ENCODE measurements at places on chromosomes 5 and 9.

DNA sequence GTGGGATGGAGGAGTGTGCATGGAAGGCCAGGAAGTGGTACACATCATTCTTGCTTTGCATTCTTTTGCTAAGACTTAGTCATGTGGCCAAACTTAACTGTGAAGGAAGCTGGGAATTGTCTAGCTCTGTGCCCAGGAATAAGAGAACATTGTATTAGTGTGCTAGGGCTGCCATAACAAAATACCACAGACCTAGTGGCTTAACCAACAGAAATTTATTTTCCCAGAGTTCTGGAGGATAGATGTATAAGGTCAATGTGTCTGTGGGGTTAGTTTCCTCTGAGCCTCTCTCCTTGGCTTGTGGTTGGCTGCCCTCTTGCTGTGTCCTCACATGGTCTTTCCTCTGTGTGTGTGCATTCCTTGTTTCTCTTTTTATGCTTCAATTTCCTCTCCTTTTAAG is 32.4 kb downstream of the NNT start:
- DNase-seq = no peak

DNA sequence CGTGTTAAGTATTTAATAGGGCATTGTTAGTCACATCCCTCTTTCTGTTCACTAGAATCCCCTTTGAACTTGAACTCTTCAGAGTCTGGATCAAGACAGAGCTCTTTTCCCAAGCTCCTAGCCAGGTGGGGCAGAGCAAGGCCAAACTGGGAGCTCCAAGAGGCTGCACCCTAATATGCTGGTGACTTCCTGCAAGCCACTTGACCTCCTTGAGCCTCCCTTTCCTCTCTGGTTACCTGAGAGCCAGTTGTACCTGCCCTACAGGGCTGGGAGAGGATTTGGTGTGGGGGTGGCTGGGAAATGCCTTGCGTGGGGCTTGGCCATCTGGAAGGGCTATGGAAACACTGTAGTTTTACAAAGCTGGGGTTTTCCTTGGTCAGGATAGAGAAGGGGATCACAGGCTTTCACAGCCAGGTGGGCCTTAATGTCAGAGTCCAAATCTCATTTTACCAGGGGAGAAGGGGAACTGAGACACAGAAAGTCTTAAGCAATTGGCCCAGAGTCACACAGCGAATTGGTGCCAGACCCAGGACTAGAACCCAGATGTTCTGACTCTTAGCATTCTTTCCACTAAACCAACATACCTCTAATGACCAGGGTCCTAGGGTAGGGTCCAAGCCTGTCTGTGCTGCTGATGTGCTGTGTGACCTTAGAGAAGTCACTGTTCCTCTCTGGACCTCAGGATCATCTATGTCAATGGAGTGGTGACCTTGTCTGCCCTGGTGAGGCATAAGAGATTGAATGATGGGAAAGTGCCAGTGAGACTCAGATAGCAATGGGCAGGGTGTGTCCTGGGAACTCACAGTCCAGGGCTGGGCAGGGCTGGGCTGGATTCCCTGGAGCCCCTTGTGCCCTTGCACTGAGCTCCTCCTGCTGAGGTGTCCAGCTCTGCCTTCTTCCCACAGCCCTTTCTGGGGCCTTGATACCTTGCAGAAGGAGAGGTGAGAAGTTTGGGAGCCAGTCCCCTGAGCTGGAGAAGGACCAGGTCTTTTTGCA is 35.8 kb downstream of the GSN start:
- no peak for DNase-seq

GRCh38 chr9:2691626-2692025 is 25.7 kb upstream of the KCNV2 start:
- DNase-seq = no peak

DNA sequence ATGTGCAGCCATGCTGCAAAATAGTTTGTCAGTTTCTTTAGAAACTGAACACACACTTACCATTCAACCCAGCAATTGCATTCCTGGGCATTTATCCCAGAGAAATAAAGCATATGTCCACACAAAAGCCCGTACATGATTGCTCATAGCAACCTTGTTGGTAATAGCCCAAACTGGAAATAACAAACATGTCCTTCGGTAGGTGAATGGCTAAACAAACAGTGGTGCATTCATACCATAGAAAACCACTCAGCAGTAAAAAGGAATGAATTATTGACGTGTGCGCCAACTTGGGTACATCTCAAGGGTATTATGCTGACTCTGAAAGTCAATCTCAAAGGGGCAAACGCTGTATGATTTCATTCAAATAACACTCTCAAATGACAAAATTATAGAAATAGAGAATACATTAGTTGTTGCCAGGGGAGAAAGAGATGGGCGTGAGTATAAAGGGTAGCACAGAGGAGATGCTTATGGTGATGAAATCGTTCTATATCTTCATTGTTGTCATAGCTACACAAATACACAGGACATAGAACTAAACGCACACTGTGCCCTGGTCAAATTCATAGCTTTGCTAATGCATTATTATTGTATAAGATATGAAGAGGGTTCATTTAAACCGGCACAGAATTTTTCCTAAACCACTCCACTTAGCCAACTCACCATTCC is 58.2 kb downstream of the DRD1 start:
- no peak for DNase-seq

GRCh38 chr5:102583276-102584124 is 84.7 kb upstream of the SLCO6A1 start:
- no peak for DNase-seq

- no peak for DNase-seq
Measured at GRCh38 chr5:158809936-158810335, 289.8 kb downstream of the EBF1 start.

GRCh38 chr5:85453026-85453349 is 1068.3 kb upstream of the EDIL3 start:
- DNase-seq = no peak

Measured in CD4-positive, alpha-beta memory T cell (primary cell).